ENCODE measurements at places on chromosomes 1 and 21.

DNA sequence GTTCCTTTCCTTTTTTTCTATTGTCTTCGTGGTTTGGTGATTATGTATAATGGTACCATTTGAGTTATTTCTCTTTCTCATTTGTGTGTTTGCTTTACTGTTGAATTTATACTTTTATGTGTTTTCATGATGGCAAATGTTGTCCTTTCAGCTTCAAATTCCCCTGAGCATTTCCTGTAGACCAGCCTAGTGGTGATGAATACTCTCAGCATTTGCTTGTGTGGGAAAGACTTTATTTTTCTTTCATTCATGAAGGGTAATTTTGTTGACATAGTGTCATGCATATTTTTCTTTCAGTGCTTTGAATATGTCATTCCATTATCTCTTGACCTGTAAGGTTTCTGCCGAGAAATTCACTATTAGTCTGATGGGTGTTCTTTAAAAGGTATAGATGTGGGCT, 166.6 kb upstream of the GORAB start:
- DNase-seq: no peak

GRCh38 chr1:207633226-207633625, 11.7 kb upstream of the CR1L start:
- DNase-seq: no peak

DNA sequence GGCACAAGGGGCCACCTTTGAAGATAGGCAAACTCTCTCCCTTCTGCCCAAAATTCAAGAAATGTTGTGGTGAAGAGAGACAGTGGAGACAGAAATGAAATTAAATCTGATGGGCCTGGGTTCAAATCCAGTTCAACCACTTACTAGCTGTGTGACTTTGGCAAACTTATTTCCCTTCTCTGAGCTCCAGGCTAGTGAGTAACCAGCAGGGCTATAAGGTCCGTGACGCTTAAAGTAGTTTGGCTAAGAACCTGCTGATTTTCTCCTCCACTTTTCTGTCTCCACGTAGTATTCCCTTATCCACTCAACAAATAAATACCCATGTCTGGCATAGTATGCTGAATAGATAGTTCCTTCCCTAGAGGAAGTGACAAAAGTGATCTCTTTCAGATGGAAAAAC, 1.9 kb downstream of the SLC2A1 start:
- no peak for DNase-seq

GRCh38 chr1:119806489-119806888, 4.8 kb downstream of the REG4 start:
- no peak for DNase-seq

GRCh38 chr1:9322661-9323244, 30.1 kb downstream of the SPSB1 start:
- DNase-seq: no peak

GRCh38 chr1:170694172-170694926, 30.4 kb downstream of the PRRX1 start:
- DNase-seq: no peak

DNA sequence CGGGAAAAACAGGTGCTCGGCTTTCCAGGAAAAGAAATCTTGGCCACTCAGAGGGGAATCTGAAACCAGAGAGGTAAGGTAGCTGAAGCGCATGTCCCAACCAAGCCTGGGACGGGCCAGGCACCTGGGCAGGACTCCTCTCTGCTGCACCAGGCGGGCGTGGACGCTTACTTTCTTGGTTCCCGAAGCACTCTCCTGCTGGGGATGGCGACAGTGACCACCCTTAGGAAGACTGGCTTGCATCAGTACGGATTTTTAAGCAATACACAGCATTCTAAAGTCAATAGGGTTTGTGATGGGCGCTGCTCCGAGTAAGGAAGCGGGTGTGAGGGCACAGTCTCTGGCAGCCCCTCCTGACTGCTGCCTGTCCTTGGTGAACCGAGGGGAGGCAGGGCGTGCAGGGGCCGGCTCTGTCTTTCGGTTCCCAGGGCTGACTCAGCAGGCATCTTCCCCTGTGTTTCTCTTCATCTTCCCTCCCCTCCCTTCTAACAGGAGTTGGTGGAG, 74.9 kb upstream of the ANGPTL1 start:
- no peak for DNase-seq

DNA sequence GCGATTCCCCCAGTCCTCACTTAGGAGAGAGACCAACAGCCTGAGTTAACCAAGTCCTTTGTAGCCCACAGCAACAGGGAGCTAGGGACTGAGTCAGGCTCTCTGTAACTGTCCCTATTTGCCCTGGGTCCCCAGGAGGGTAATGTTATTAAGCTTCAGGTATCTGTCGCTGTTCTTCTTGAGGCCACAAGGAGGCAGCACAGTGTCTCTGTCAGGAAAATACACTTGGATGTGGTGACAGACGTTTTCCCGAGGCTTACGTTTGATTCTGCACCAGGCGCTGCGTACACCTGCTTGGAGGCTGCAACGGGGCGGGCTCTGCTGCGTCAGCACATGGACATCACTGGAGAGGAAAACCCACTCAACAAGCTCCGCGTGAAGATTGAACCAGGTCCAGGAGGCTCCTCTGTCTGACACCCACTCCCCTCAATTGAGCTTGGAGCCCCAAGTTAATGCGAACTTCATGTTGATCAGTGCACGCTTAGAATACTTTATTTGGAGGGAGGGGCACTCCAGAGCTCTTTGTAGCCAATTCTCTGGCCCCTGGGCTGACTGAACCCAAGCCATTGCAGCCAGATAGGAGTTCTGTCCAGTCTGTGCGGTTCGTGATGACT, 10.7 kb upstream of the ELF3 start:
- DNase-seq: no peak

DNA sequence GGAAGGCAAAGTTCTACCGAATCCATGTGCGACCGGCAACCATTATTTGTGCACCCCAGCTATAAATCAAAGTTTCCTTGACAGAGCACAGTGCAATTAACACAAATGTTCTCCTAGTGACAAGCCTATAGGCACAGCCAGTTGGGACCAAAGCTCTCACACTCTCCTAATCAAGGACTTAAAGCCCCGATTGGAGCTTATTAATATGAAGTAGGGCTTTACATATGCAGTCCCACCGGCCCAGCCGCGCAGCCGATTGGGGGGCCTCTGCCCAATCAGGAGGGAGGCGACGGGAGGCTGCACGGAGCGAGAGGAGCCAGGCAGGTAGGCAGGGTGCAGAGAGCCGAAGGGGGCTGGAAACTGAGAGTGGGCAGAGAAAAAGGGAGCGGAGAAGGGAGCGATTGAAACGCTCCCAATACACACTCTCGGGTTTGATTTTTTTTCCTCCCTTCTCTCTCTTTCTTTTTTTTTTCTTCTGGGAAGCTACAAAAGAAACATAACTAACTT, at the start of gene ESRRG:
Gene ESRRG (minus strand): TSS at position 156 of the 507 bp plus-strand sequence. CDS start 130 bp downstream, at position 26.
- peak; percentile 58 for DNase-seq

DNA sequence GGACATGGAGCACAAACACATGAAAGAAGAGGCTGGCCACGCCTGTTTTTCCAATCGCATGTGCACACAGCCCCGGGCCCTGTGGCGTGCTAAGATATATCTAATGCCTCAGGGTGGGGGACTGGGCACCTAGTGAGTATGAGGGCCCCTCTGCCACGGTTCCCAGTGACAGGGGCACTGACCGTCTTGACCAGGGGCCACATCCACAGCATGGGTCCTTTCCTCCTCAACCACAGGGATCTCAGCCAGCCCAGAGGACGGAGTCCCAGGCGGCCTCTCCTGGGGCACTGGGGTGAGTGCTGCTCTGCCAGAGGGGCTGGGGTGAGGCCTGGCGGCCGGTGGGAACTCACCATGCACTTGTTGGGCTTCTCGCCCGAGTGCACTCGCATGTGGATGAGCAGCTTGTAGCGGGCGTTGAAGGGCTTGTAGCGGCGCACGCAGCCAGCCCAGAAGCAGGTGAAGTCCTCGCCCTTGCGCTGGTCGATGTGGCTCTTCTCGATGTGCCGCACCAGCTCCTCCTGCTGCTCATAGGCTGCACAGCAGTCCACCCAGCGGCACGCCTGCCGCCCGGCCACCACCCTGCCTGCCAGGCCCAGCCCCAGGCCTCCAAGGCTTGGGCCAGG, 134.7 kb downstream of the DMRTB1 start:
- peak; percentile 60 for DNase-seq

GRCh38 chr1:7482772-7483495, 288.2 kb upstream of the VAMP3 start:
- no peak for DNase-seq

GRCh38 chr21:43287111-43287760, 118.4 kb downstream of the CRYAA start:
- no peak for DNase-seq

- DNase-seq: no peak
These were observed 12.4 kb downstream of the LAMC2 start for GRCh38 chr1:183198463-183198862.

DNA sequence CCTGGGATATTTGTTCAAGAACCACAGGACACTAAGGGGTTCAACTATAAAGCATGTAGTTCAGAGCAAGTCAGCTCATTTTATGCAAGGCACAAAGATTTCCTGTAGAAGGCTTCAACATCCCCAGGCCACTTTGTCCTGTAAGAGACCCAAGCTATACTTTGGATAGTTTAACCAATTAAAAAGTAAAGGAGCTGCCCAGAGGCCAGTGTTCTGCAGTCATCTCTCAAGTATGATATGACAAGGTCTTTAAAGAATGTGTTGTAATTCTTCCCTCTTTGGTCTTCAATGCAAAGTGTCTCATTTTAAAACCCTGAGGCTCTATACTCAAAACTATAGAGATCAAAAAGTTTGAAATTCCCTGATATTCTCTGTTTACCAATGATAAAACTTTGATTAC, 34.1 kb downstream of the KRTAP20-3 start:
- no peak for DNase-seq

- DNase-seq: no peak
These were observed 10.2 kb upstream of the PLXNA2 start for GRCh38 chr1:208254376-208254775.

DNA sequence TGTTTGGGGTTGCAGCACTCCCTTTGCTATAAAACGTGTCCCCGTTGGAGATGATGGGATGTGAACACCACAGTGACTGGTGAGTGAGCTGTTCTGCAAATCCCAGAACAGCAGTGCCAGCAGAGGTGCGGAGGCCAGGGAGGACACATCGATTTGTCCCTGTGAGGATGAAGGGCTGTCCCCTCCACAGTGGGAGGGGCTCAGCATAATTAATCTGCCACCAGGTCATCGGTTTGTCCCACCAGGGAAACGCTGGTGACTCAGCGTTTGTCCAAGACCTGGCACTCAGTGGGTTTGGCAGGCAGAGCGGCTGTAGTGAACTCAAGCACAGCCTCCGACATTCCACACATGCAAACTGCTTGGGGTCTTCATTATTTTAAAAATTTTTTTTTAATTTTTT, 22.8 kb upstream of the PDE9A start:
- DNase-seq: no peak

GRCh38 chr1:180249725-180250498, 19.8 kb downstream of the LHX4 start:
- no peak for DNase-seq

- no peak for DNase-seq
These were observed 72.3 kb downstream of the SCMH1 start for GRCh38 chr1:41169799-41170180.

- no peak for DNase-seq
These were observed 181.6 kb upstream of the CACYBP start for GRCh38 chr1:174818014-174818616.

- no peak for DNase-seq
These were observed 30.6 kb downstream of the MPZL1 start for GRCh38 chr1:167752219-167752985.

DNA sequence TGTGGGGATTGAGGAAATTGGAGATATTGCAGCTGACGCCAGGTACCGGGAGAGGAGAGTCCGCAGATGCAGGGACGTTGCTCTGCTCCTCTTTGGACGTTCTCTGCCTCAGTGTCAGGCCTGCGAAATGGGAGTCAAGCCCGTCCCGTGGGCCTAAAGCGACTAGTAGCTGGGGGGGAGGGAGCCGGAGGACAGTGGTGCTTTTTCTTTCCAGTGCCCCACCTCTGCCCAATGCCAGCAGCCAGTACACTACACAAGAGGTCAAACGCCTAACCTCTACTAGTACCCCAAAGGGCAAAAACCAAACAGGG, 413.6 kb upstream of the ESRRG start:
- DNase-seq: no peak

GRCh38 chr1:211148366-211148765, 14.4 kb upstream of the KCNH1 start:
- no peak for DNase-seq

GRCh38 chr1:207280706-207281105, 40.8 kb upstream of the CD55 start:
- no peak for DNase-seq

DNA sequence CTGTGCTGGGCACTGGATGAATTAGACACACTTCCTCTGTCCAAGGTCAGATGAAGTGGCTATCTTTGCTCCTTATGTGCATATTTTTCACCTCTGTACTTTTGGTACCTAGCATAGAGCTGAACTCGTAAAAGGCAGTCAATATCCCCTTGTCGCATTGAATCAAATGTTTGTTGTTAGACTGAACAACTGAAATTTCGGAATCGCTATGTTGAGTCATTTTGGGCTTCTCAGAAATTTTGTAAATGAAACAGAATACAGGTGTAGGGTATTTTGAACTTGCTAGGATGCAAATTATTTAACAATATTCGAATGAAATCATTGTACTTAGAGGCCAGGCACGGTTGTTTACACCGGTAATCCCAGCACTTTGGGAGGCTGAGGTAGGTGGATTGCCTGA, 48.0 kb downstream of the PDE4B start:
- DNase-seq: no peak

DNA sequence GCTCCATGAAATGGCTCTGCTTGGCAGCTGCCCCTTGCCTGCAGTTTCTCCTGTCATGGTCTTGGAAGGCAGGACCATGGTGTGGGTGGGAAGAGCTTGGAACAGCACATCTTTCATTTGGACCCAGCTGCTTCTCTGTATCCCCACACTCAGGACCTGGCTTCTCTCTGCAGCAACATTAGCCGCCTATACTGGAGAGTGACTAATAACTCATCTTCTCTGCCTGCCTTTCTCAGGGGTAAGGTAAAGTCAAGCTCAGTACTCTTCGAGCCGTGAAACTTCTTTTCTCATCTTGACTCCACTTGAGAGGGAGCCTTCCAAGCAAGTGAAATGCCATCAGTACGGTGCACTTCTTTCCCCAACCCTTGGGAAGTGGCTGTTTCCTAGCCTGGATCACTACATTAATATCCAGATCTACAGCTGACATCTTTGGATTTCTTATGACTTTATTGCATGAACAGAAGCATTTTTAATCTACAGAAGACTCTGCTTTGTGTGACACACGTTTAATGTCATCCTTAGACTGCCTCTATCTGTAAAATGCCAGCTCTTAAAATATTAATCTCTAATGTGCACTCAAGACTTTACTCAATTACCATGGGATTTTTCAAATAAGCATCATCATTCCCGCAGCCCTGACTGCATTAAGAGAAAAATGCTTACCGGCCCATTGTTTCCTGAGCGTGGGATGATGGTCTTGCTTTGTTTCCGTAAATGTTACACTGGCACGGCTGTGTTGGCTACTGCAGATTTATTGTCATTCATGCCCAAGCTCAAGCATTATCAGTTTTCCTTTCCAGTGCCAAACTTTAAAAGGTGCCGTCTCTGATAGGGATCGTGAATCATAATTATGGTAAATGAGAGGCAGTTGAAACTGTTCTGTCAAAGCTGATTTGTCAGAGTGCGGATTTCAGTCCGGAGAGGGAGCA, 242.9 kb downstream of the HHAT start:
- DNase-seq: no peak

Data from mesothelial cell of epicardium (in vitro differentiated cells).